KBM-7 (cell line): ENCODE measurements at places on chromosomes 3 and 15.

DNA sequence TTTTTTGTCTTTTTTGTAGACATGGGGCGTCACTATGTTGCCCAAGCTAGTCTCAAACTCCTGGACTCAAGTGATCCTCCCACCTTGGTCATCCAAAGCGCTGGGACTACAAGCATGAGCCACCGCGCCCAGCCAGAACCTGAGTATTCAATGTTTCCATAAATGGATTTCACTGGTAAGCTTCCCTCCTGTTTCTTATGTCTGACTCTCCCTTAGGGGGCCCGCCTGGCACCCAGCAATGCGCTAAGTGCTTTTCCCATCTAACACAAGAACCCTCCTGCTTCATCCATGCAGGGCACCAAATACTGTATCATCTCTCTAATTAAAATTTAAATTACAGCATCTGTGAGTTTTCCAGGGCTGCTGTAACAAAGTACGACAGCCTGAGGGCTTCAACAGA is 44.9 kb downstream of the KLF15 start:
- no peak for DNase-seq

GRCh38 chr3:57048052-57048671 is 12.3 kb upstream of the SPATA12 start:
- peak; percentile 83 for DNase-seq

DNA sequence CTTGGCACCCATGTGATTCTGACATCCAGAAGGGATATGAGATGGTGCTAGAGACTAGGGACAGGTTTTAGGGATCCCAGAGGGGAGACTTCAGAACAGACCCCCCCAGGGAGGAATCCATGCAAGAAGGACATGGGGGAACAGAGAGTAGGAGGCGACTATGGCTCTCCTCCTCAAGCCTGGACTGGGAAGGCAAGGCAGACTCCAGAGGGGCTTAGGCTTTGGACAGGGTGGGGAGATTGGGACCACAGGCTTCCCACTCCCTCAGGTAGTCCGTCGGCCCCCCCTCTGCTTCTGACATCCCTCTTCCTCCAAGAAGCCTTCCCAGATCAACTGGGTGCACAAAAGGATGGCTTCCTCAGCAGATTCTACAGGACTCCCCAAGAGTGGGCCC is 3.0 kb upstream of the VIPR1 start:
- DNase-seq = no peak

- DNase-seq = no peak
Measured at GRCh38 chr15:73602992-73603391, 30.2 kb downstream of the NPTN start.

DNA sequence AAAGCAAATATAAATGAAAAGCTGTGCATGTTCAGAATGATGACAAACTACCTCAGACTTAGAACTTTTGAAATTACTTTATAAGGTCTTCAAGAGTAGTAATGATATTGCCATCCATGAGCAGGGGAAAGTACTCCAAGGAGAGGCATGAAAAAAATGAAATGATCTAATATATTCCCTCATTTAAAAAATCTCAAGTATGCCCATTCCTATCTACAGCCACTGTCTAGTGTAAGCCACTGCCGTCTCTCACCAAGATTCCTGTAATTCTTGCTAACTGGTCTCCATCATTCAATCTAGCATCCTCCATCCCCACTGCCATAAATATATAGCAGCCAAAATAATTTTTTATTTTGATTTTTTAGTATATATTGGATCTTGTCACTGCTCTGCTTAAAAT is 258.8 kb downstream of the PLOD2 start:
- DNase-seq = no peak
